ENCODE measurements at places on chromosomes 11 and 22.

GRCh38 chr11:83601914-83602527, 315.9 kb upstream of the CCDC90B start:
- no peak for DNase-seq

- no peak for DNase-seq
Measured at GRCh38 chr11:108960501-108960900, 295.6 kb downstream of the DDX10 start.

DNA sequence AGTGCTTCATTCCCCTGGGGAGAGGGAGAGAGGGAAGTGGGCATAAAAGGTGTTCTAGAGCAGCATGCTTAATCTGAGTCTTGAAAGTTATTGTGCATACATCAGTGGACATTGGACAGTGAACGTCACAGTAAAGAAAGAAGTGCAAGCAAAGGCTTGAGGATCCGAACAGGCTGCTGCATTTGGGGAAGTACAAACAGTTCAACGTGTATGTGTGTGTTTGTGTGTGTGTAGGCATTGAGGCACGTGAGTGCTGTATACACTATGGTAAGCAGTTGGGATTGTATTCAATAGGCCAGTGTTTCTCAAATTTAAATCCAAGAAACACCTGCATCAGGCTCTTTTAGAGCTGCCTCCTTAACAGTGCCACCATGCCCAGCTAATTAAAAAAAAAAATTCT, 10.4 kb upstream of the EIF3M start:
- DNase-seq = no peak

GRCh38 chr11:119306373-119306890, 10.5 kb downstream of the MCAM start:
- DNase-seq = no peak

DNA sequence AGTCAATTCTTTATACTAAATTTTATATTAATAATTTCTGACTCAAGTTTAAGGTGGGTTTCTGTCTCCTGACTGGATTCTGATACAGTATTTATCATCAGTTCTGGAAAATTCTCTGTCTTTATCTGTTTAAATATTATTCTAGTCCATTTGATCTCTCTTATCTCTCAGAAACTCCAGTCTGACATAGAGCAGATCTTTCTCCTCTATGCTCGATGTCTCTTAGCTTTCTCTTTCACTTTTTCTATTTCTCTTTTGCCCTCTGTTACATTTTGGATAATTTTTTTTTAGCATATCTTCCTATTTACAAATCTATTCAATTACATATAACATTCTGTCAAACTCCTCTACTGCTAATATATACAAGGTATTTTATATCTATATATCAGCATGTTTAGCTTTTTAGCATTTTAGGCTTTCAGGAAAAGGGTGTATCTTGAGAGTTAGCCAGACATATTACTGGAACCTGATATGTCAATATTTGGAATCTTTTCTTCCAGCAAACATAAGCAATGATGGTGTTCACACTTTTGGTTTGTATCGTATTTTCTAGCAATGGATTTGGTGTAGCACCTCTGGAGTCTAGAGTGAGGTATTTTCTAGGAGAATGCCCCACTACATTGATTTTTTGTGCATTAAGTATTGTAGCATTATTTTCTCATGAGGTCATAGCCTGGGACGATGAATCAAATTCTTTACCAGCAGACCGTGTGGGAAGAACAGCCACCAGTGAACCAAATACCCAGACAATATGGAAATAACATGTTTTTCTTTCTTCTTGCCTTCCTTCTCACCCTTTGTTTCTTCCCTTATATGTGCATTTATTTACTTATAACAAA, 4.1 kb upstream of the NNMT start:
- no peak for DNase-seq

- no peak for DNase-seq
Measured at GRCh38 chr11:100561323-100561722, 125.8 kb upstream of the ARHGAP42 start.

Data from stimulated activated CD4-positive, alpha-beta T cell treated with anti-CD3 and anti-CD28 coated beads, Interleukin-15, amount 100 ng/mL, for 1 hour (primary cell).